ENCODE measurements at places on chromosomes 4 and X.

GRCh38 chr4:181213551-181213950 is 1029.7 kb upstream of the TENM3 start:
- no peak for DNase-seq

GRCh38 chrX:40260146-40260747 is 162.5 kb upstream of the BCOR start:
- DNase-seq = no peak

DNA sequence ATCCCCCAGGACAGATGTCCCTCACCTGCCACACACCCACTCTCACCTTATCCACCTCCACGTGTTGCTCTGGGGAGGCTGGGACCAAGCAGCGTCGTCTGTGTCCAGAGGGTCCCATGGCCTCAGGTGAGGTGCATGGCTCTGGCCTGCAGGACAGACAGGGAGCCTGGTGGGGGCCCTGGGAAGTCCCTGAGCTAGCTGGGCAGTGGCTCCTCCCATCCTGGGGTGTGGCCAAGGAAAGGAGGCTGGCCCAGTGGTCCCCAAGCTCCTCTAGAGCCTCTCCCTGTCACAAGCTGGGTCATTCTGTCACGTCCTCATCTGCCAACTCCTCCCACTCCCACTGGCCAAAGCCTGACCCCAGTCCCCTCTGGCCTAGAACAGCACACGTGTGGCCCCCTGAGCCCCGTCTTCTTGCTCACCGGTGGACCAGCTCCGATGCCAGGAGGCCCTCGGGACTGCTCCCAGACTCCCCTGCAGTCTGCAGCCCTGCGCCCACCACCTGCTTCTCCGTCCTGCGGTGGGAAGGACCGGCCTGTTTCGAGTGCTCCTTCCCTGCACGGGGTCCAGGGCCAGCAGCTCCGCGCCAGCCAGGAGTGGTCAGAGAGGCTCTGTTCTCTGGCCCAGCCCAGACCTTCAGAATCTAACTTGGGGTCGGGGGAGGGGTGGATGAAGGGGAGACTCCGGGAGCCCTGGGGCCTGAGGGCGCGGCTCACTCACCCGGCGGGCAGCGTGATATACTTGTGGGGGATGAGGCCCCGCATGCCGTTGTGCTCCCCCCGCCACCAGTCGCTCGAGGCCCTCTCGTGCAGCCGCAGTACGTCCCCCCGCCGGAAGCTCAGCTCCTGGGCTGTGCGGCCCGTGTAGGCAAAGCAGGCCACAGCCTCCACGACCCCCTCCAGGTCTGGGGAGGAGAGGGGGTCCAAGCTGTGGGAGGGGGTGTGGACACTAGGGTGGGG is 4.8 kb downstream of the AVPR2 start:
- DNase-seq = no peak

GRCh38 chr4:169566021-169566818 is 46.2 kb downstream of the NEK1 start:
- no peak for DNase-seq

GRCh38 chr4:109994415-109994827 is 81.7 kb downstream of the EGF start:
- no peak for DNase-seq

DNA sequence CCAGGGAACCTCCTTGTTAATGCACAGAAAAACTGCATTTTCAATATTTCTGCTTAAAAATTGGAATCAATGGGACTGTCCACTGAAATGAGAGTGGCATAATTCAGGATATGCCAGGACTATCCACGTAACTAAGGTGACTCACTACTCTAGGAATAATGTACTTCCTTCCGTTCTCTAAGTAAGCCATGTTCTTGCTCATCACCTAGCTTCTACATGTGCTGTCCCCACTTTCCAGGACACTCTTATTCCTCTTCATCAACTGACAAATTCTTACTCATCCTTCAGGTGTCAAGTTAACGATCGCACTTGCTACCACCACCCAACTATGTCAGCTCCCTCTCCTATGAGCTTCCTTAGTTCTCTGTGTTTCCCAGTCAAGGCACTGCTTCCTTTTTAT is 342.8 kb upstream of the F9 start:
- DNase-seq = no peak

- no peak for DNase-seq
Observed at GRCh38 chrX:21398426-21398825, 24.2 kb downstream of the CNKSR2 start.

DNA sequence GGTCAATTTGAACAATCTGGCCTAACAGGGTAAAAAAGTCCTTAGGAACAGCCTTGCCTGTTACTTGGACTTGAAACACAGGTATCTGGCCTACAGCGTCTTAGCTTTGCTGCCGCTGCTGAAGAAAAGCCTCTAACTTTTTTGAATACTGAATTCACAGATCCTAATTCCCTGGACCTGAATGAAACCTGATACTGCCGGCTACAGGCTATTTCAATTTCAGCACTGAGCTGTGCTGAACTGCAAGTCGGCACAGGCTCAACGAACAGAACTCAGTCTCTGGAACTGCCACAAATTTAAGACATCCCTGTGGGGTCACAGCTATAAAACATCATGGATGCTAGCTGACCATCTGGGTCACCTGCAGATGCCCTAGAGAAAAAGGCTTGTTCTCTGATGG is 7.2 kb downstream of the NR0B1 start:
- no peak for DNase-seq

DNA sequence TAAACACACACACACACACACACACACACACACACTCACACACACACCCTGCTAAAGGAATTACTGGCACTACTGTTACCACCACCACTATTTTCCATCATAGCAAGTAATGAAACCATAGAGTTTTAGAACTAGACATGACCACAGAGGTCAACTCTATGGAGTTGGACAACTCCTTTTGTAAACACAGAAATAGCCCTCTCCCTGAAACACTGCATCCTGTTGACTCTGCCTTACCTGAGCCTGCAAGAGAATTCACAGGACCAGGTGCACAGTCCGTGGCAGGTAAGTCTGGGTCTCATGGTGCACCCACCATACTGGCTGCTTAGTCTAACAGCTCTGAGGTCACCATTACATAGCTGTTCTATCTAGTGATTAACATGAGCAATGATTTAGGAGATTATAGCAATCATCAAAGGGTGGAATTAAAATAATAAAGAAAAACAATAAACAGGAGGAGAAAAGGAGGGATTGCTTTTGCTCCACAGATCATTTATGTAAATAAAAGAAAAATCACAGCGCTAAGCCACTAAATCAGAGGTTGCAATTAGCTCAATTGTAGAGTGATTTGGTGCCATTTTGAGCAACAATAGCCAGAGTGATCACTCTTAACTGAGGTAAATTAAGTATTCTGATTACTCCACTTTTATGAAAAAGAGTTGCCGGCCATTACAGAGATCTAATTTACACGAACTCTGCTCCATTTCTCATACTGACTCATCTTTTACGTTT is 340.0 kb upstream of the RASGEF1B start:
- no peak for DNase-seq

GRCh38 chr4:113094331-113094730 is 44.9 kb downstream of the ANK2 start:
- DNase-seq = no peak

DNA sequence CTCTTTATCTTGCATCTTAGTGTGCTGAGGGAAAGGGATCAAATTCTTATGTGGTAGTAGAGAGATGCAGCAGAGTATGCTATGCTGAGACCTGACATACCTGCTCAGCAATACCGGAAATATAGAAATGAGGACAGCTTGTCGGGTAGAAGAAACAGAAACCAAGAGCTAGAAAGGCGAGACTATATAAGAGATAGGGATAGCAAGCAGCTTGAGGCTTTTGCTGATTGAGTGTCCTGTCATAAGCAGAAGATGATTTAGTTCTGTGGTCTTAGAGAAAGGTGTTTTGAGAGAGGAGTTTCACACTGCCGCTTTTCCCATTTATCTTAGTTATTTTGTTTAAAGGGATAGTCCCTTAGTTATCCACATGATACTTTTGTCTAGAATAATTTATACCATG is 31.7 kb downstream of the USP9X start:
- DNase-seq = no peak

- no peak for DNase-seq
Observed at GRCh38 chr4:179110356-179110755, 1668.1 kb upstream of the AGA start.

GRCh38 chrX:15874672-15875071 is 20.1 kb upstream of the AP1S2 start:
- no peak for DNase-seq

DNA sequence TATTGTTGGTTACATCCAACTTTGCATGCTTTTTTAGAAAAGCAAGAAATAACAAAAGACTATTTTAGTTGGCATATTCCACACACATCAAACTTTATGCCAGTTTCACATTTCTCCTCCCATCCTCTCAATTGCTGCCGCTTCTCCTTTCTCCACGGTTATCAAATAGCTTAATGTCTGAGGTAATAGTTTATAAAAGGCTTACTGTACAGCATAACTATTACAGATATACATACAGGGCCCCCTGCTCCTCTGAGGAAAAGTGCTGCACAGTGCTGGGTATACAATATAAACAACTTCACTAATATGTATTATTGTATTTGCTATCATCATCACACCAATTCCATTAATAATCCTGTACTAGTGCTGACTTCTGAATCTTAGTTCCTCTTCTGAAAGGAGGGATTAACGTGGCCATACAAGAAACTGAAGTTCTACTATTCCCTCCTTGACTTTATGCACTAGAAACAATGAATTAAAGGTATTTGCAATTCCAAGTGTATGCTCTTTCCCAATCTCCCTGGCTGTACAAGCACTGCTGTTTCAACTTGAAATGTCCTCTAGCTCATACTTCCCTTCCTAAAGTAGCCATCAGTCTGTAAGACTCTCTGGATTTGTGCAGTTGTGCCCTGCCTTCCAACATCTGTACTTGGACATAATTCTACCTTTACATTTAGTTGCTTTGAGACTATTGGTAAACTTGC is 2.5 kb downstream of the CCNI start:
- DNase-seq = no peak

DNA sequence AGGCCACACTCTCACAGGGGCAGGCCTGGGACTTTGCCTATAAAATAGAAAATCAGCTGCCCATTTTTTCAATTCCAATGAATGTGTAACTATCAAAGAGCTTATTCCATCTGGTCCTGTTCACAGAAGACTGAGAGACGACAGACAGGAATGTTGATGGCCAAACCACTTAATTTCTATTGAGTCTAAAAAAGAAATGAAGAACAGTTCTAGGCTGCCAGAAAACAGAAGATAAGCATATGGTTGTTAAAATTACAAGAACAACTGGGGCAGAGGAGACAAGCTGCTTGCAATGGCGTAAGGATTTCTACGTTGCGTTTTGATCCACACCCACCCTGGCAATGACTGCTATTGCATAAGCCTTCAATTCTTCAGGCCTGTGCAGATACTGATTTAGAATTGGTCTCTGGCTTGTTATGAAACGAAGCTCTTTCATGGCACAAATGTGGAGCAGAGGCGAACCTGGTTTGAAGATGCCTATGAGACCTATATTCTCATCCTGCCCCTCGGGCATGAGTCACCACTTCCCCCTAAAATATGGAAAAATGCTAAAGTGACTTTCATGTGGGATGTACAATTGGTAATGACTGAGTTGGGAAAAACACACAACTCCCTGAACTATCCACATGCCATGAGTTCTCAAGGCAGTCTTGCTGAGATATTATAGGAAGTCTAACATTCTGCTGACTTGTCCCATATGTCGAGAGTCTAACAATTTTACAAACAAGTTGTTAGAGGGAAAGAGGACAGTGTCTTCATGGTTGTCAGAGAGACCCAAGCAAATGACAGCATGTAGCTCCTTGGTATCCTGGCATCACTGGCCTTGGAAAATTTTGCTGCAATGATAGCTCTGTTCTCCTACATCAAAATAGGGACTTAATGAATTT is 37.9 kb upstream of the SORBS2 start:
- no peak for DNase-seq

GRCh38 chrX:150258463-150259430 is 104.4 kb upstream of the MAMLD1 start:
- no peak for DNase-seq

- no peak for DNase-seq
Observed at GRCh38 chr4:93337196-93337595, 491.4 kb upstream of the ATOH1 start.

DNA sequence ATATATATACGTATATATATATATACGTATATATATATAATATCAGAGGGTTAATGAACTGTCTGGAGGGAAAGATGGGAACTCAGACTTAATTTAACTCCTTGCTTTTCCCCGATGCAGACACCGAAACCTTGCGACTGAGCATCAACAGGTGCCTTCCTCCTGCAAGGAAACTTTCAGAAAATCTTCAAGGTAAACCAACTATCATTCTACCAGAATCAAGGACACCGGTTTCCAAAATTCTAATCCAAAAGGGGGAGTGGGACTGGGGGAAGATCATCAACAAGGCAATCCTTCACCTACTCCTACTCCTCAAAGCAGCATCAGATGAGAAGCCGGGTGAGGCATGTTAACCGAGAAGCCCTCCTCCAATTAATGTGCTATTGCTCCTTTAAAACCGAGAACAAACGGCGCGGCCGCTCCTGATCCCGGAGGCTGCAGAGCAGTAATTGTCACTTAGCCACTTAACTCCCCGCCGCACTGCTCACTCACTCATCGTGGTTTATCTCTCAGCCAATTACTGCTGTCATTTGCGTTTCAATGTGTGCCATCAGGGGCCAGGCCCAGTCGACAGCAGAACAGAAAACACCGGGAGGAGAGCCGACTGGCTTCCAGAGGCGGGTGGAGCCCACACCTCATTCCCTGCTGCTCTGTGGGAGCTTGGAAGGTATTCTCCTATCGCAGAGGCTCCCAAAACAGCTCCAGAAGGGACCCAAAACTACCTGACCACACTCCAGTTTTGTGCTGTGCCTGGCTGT is 61.7 kb downstream of the MAML3 start:
- no peak for DNase-seq

- no peak for DNase-seq
Observed at GRCh38 chr4:148071009-148071408, 339.1 kb downstream of the ARHGAP10 start.

DNA sequence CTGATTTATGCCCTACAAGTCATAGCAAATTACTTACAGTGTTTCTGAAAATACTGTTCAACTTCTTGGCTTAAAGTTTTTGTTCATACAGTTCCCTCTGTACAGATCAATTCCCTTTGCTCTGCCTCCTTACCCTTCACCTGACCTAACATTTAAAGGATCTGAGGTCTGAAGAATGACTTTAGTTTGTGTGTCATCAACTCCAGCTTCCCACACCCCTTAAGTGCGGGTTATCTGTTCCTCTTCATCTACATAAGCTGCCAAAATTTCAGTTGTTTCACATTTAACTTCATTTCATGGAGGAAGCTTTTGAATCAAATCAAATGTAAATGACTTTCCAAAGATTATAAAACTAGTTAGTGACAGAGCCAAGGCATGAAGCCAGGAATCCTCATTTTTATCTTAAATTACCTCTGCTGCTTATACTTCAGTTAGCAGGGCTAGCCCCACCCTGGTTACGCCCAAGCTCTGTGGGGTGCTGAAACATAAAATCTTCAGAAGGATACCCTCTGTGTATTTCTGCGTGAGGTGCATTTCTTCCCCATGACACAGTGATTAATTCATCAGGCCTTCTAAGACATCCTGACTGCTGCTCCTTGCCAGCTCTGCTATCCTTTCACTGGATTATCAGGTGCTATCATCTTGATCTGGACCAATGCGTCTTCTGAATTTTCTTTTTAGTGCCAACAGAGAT is 16.5 kb downstream of the CXCL1 start:
- no peak for DNase-seq

GRCh38 chr4:139030614-139031235 is 15.1 kb downstream of the NOCT start:
- DNase-seq = peak; percentile 56

All from activated CD8-positive, alpha-beta memory T cell treated with anti-CD3 and anti-CD28 coated beads for 1 hour (primary cell).